ENCODE measurements at places on chromosomes 4 and X. TPM values are rescaled to one million over a fixed set of nuclear protein-coding genes. Genes with fewer than 3 reads are reported as not detected.

MEPE gene
- total RNA-seq = not detected

PRKX gene
- total RNA-seq = 9.4 TPM

FAM149A gene
- total RNA-seq = 22.9 TPM

HTN3 gene
- not detected for total RNA-seq

HTR2C gene
- total RNA-seq = not detected
